ENCODE measurements at places on chromosomes 4 and X. TPM values are rescaled to one million over a fixed set of nuclear protein-coding genes. Genes with fewer than 3 reads are reported as not detected.

DNA sequence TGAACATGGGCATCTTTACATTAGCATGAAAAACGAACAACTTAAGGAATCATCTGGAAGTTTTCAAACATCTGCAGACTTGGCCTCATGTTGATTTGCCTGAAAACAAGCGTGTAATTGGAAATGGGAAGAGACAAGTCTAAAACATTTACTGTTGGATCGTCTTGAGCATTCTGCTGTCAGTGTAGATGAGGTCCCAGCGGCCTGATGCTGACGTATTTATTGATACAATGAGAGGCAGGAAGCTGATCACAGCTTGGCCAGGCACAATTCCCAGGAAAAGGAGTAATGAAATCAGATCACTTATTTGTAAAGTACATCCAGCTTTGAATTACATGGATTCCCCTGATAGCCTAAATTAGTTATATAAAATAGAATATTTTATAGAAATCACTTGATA, 210.6 kb downstream of the CLCN4 start:
- DNase-seq = no peak

DNA sequence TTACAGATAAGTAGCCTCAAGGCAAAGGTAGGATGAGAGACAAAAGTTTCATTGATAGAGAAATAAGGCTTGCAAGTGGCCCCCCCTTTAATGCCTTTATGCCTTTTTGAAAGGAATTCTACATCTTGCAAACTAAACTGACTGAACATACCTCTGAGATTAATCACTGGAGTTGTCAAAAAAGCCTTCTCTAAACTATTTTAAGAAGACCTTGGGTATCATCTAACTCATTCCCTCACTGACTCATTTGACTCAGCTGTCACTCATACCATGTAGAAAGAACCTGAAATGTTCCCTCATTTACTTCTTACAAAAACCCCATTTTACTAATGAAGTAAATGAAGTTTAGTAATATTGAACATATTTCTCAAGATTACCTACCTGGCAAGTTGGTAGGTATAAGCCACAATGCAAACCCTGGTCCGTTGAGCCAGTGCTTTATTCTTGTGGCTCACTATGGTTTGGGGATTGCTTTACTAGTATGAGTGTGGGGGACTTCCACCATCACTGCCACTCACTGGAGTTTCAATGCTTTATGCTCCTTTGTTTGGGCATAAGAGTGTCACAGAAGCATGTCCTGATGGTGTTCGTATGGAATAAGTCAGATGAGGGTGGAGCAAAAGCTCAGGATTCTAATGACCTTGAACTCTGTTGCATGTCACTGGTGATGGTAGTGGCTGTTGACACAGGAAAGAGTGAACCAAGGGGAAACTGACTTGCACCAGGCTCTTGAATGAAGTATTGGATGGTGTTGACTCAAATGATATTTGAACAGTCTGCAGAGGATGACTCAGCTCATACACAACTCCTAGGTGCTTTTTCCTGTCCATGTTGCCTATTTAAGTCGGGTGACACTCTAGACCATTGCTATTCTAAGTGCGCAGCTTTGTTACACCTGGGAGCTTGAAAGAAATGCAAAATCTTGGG, 305.5 kb upstream of the EMCN start:
- DNase-seq = no peak

GRCh38 chr4:20658456-20658855, 41.8 kb upstream of the PACRGL start:
- DNase-seq = no peak

DNA sequence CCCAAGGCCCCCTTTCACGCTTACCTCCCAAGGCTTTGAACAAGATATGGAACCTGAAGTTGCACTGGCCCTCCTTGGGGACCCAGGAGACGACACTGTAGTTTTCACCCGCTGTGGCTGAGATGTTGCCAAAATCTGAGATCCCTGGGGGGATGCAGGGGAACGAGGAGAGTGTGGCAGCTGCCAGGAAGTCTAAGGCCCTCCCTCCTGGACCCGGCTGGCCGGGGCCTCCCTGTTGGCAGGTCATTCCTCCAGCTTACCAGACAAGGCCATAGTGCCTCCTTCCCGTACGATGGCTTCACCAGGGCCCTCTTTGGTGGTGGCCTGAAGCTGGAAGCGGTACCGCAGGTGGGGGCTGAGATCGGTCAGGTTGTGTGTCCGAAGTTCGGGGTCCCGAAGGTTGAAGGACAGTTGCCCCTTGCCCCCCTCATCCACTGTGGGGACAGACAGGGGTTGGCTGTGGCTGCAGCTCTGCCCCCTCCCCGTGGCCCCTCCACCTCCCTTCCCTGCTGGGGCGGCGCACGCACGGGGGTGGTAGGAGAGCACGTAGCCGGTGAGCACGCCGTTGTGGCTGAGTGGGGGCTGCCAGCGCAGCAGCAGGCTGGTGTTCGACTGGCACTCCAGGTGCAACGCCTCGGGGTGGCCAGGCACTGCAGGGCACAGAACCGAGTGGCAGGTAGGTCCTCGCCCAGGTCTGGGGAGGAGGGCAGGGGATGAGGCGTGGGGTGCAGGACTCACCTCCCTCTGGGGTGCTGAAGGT, 21.2 kb downstream of the L1CAM start:
- DNase-seq = no peak

GRCh38 chr4:120466429-120466828, 399.8 kb upstream of the MAD2L1 start:
- DNase-seq = no peak

DNA sequence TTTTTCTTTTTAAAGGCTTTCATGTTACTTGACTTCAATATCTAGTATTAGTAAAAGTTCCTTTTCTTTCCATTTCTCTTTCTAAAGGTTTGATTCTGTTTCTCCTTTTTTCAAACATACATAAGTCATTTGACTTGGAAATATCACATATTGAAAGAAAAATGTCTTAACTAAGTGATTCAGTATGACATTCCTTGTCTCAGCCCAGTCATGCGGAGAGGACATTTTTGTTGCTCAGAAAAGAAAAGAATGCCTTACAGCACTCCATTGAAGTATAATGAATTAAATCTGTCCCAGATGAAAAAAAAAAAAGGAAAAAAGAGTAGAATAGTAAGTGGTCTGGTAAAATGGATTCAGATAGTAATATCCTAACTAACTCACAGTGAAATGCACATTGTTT, 466.1 kb downstream of the ADGRL3 start:
- DNase-seq = no peak

GRCh38 chrX:70289168-70289792, 447 bp downstream of the PDZD11 start:
- no peak for DNase-seq

The CLCN3 gene
- 23.5 TPM for polyA plus RNA-seq

The TTC29 gene
- polyA plus RNA-seq = not detected

The OPHN1 gene
- polyA plus RNA-seq = 1.7 TPM

The NSDHL gene
- polyA plus RNA-seq = 8.1 TPM

All from psoas muscle (tissue), 8 donors.